ENCODE measurements at places on chromosomes 11 and 22.

DNA sequence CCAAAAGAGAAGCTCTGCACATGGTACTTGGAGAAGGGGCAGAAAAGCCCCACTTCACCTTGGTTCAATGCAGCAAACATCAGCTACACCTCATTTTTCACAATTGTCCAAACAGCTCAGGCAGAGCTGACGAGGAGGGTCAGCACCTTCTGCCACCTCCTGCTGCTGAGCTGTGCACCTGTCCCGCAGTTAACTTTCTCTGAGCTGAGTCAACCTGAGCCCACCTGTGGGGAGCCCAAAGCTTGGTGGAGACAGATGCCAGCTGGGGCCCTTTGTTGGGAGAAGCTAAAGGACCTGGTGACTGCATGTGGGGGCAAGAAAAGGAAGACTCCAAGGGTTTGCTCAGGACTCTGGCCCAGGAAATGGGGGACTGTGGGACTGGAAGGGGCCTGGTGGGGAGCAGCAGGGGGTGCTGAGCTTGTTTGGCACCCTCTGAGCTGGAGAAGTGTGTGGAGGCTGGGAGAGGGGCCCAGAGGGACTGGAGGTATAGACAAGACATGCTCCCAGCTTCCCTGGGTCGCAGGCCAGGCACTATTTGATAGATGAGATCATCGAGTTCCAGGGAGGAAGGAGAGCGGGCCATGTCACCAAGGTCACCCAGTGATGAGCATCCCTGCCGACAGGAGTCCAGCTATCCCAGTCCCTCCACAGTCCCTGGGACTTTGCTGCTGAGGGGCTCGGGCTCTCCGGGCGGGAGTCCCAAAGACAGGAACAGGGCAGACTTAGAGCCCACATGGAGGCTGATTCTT is 53.5 kb downstream of the KCNJ4 start:
- no peak for DNase-seq

GRCh38 chr11:128790196-128790595 is 76.9 kb downstream of the KCNJ1 start:
- no peak for DNase-seq

DNA sequence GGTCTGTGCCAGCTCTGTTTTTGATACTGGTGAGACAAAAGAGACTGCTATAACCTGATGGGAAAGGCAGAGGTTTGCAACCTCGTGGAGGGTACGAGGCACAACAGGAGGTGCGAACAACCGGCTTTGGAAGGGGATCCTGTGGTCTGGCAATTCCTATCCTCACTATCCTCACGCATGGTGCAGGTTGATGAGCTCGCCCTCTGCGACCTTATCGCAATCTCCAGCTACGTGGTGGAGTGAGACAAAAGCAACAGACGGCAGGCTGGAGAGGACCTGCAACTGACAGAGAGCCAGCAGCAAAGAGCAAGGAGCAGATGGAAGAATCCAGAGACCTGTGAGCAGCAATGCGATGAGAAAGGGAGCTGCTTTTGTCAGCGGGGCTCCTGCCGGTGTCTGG is 47.3 kb upstream of the TSKU start:
- no peak for DNase-seq

DNA sequence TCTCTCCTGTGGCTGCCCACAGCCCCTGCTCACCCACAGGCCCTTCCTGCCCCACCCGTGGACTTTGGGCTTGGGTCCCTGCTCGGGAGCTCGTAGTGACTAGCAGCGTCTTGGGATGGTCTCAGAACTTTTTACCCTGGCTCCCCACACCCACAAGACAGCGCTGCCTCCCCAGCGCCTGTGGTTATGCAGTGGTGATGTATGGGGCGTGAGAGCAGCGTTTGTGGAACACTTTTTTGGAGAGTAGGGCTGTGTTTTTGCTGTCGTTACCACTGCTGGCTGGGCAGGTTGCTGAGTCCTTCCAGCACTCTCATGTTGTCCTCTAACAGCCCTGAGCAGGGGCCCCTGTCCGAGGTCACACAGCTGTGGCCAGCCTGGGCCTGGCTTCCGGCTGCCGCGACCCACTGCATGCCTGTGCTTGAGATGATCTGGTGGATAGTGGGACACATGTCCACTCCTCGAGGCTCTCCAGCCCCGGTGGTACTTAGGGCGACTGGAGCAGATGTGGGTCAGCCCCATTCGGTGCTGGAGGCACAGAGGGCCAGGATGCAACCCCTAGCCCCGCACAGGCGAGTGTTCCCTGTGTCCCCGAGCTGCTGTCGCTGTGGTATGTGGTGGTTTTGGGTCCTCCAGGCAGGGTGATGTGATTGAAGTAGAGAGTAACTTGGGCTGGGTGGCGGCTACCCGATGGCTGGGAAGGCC is 7.1 kb upstream of the GRAMD4 start:
- DNase-seq = peak; percentile 27

DNA sequence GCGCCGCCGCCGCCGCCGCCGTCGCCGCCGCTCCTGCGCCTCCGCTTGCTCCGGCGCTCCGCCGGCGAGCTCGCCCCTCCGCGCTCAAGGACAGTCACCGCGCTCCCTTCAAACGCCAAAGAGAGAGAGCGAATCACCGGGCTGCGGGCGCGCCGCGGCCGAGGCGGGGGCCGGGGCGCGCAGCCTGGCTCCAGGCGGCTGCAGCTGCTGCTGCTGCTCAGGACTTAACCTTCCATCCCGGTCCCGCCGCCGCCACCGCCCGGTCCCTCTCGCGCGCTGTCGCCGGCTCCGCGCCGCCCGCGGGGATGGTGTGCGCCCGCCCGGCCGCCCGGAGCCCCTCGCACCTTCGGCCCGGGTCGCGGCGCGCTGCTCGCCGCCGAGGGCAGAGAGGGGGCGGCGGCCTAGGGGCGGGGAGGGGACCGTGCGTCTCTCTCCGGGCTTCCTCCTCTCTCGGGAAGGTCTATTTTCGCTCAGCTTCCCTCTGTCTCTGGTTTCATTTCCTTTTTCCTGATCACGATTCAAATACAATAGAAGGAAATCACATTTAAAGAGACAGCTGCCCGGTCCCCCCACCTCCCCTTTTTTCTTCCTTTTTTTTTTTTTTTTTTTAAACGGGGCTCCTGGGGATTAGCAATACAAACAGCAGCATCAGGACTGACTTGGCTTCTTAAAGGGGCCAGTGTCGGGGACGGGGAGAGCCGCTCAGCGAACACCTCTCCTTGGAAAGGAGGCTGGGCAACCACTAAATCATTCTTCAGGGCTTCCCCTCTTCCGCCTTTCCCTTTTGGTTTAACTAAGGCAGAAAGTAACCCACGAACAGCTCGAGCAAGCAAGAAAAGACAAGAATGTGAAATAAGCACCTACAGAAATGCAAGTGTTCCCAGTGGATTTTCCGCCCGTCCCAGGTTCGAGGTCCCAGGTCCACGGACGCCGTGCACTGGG is 22.1 kb downstream of the LMO2 start:
- no peak for DNase-seq

DNA sequence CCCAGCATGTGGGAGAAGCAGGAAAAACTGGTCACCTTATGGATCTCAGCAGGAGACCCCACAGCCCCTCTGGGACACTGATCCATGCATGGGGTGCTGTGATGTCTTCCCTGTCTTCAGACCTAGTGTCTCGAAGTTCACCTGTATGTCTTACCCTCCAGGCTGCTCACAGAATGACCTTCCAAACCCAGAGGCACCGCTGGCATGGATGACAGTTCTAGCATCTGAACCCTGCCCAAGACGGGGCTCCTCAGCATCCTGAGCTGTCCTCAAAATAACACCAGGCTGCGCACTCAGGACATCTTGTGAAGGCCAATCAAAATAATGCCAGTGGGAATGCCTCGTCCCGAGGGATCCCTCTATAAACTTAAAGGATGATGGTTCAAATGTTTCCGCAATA is 824.9 kb downstream of the TBC1D22A start:
- DNase-seq = no peak

Data from stimulated activated CD4-positive, alpha-beta T cell treated with anti-CD3 and anti-CD28 coated beads, Interleukin-1b, Interleukin-23, amount 100 ng/mL, for 1 hour (primary cell).